ENCODE measurements at places on chromosomes 7 and 10. TPM values are rescaled to one million over a fixed set of nuclear protein-coding genes. Genes with fewer than 3 reads are reported as not detected.
A peak's percentile ranks its signal among the peaks of the same experiment; 100 is the strongest.

TMEM139 gene
- 3.0 TPM for total RNA-seq

GRCh38 chr7:39451901-39452300 lies 114.3 kb upstream of the YAE1 start:
- no peak for DNase-seq

- peak; percentile 61 for DNase-seq
These were observed 197.4 kb downstream of the JCAD start for GRCh38 chr10:29861811-29862505.

- DNase-seq = no peak
These were observed 43.7 kb upstream of the PRKAR1B start for GRCh38 chr7:770741-771166.

OR2A1 gene
- total RNA-seq = not detected

- DNase-seq = no peak
These were observed 406.2 kb upstream of the LRRTM3 start for GRCh38 chr10:66519616-66520015.
